Fibroblast of skin of abdomen (primary cell): ENCODE measurements at places on chromosomes 1 and 21.
A peak's percentile ranks its signal among the peaks of the same experiment; 100 is the strongest.

DNA sequence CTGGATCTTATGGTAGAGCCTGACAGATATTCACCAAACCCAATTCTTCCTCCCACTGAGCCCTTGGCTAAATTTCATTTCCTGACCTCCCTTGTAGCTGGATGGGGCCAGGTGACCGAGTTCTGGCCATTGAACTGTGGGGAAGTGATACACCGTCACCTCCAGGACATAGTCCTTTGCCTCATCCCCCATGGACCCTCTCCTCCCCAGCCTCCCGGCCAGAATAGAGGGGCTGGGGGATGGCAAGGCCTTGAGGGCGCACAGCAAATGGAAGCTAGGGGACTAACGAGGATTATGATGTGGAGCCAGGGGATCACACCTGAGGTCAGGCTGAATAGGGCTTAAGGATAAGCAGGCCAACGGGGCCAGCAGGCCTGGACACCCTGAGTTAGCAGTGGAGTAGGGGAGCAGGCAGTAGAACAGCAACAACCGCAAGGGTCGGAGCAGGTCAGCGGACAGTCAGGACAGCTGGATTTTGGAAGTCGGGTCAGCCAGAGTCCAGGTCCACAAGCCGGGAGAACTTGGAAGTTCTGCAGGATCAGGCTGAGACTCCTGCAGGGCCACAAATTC is 15.0 kb downstream of the BATF3 start:
- no peak for DNase-seq

GRCh38 chr1:37282764-37283163 is 191.6 kb upstream of the ZC3H12A start:
- no peak for DNase-seq

- no peak for DNase-seq
Observed at GRCh38 chr1:184494929-184495328, 108.1 kb downstream of the C1orf21 start.

GRCh38 chr1:53987880-53988279 is 30.1 kb downstream of the LDLRAD1 start:
- peak; percentile 24 for DNase-seq

- DNase-seq, result peak; percentile 87
Observed at GRCh38 chr1:236064674-236065508, at the start of gene NID1. Gene NID1 (minus strand): TSS chr1:236065090. CDS start chr1:236065079, 11 bp downstream.

DNA sequence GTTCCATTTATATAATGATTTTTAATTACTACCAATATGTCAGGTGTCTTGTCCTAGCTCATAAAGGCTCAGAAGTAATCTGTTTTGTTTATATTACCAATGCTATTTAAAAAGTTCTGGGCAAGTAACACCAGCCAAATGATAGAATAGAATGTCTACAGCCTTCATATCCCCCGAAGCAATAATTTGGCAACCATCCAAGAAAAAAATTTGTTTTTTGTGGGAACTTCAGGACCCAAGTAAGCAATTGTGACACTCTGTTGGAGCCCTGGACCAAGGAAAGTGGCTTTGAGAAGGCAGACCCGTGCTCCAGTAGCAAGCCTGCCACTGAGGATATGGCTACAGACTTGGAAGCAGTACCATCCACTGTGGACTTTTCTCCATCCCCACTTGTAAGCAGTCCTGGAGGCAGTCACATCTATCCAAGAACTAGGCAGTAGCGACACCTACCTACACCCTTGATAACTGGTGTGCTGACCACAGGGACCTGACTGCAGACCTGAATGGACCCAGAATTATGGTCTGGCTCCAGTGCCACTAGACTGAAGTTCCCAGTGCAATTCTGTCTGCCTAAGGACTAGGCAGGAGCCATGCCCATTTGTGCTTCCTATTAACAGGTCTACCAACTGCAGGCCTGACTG is 870.7 kb upstream of the ADGRL2 start:
- DNase-seq, result no peak

DNA sequence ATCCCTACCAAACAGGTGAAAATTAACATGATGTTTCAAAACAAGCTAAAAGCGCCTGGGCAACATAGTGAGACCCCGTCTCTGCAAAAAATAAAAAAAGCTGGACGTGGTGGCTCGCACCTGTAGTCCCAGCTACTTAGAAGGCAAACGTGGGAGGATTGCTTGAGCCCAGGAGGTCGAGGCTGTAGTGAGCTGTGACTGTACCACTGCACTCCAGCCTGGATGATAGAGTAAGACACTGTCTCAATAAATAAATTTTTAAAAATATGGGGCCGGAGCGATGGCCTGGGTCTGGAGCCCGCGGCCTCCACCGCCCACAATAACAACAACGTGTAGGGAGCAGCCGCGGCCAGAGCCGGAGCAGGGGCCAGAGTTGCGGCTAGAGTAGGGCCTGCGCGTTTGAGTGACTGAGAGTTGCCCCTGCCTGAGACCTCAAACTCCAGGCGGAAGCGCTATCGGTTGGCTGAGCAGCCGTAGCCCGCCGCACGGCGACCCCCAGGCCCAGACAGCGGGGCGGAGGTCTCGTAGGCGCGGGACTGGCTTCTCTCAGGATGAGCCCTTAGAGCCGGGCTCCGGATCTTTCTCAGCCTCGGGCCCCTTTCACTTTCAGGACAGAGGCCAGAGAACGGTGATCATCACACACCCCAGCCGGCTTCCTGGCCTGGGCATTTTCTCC is 41.4 kb downstream of the ZMYM1 start:
- peak; percentile 4 for DNase-seq

DNA sequence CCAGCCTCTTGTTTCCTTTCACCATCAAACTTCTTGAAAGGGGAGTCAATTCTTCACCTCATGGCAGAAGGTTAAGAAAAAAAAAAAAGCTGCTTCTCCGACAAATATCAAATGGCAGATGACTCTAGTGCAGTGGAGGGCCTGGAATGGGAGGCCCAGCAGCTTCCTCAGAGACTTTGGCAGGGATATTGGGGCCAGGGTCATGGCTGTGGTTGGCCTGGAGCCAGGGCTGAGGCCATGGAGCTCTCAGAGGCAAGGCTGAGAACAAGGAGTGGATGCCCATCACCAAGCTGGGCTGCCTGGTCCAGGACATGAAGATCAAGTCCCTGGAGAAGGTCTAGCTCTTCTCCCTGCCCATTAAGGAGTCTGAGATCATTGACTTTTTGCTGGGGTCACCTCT is 18.7 kb downstream of the MTF1 start:
- DNase-seq, result no peak

DNA sequence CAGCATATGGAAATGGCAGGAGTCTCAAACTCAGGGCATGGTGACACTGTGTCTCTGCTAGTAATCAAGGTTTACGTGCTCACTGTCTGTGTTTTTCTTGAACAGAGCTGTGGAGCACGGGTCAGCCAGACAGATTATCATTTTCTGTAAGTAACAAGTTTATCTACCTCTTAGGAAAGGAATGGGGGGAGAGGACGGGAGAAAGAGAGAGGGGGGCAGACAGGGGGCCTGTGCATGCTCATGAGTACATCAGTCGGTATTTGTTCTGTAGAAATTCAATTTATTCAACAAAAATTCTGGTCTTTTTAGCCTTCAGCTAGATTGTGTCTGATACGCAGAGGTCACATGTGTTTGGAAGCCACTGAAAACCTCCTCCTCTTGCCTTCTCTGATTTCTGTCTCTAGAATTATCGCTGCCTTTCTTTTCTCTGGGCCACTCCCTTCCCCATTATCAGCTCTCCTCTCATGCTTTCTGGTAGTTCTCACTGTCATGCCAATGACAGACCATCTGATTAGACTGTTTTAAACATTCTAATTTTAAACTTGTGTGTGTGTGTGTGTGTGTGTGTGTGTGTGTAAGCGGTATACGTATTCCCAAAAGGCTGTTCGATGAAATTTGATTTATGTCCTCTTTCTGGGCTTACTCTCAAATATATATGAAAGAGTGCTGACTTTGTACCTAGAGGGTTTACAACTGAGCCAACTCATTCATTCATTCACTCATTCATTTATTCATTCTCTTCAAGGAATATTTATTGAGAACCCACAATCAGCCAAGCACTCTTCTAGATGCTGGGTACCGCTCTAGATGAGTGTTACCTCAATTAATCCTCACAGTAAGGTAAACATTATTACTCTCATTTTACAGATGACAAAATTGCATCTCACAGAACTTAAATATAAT is 636.9 kb downstream of the KIF26B start:
- DNase-seq, result peak; percentile 43

DNA sequence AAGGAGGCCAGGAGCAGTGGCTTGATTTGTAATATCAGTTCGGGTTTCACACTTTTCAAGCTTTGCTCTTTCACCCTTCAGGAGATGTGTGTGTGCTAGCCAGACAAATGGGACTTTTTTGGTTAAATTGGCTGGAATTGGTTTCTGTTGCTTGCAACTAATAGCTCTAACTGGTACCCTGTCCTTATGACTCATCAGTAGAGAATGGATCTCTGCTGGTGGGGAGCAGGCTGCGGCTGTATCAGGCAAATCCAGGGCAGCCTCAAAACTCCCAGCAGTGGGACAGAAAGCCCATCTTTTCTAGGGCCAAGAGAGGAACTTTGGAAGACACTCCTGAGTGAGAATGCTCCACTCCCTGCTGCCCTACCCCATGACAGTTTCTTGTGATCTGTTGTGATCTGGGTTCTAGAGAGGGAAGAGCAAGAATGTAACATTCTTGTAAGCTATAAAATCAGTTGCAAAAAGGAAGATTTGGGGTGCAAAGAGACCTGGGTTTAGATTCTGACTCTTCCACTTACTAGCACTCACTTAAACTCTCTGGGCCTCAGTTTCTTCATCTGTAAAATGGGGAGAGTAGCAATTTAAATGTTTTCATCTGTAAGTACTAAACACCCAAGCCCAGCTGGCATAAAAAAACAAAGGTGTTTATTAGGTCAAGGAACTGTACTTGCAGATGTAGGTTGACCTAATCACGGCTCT is 257.0 kb upstream of the TMEM51 start:
- peak; percentile 23 for DNase-seq

- DNase-seq, result no peak
Observed at GRCh38 chr1:63951059-63951946, 177.5 kb downstream of the ROR1 start.

DNA sequence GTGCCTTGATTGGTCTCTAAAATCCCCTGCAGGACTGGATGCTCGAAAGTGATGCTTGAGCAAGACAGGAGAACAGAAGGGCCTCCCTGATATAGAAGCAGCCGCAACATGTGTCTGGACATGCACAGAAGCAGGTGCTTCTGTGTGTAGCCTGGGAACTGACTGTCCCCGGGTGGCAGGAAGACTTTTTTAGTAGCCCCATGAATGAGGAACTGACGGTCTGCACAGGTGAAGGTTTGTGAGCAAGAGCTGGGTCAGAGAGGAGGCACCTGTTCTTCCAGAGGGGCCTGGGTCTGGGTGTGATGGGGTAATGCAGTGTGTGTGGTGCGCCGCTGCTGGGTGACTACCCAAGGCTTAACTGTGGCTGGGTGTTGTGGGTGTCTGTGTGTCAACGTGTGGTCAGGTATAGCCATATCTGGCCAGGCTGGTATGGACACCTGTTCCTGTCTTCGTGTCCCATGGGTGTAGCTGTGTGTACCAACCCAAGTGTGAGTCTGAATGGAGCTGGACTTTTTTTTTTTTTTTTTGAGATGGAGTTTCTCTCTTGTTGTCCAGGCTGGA is 39.1 kb upstream of the FOXO6 start:
- DNase-seq, result no peak

- peak; percentile 44 for DNase-seq
Observed at GRCh38 chr1:180507795-180508724, 5.7 kb upstream of the ACBD6 start.

- no peak for DNase-seq
Observed at GRCh38 chr1:46490656-46491442, 1.2 kb downstream of the DMBX1 start.

GRCh38 chr1:231643071-231643934 is 16.7 kb downstream of the DISC1 start:
- no peak for DNase-seq

DNA sequence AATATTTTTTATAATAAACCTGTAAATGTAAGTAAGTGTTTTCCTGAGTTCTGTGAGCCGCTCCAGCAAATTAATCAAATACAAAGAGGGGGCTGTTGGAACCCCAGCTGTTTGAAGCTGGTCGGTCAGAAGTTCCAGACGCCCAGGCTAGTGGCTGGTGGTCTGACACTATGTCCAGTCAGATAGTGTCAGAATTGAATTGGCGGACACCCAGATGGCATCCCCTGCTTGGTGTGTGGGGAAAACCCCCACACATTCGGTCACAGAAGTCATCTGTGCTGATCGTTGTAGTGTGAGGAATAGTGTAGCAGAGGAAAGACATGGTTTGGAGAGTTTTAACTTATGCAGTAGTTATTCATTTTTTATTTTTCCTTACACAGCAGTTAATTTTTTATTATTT is 32.4 kb downstream of the TBCE start:
- DNase-seq, result no peak

- DNase-seq, result peak; percentile 41
Observed at GRCh38 chr1:172742599-172743500, 83.9 kb downstream of the FASLG start.

DNA sequence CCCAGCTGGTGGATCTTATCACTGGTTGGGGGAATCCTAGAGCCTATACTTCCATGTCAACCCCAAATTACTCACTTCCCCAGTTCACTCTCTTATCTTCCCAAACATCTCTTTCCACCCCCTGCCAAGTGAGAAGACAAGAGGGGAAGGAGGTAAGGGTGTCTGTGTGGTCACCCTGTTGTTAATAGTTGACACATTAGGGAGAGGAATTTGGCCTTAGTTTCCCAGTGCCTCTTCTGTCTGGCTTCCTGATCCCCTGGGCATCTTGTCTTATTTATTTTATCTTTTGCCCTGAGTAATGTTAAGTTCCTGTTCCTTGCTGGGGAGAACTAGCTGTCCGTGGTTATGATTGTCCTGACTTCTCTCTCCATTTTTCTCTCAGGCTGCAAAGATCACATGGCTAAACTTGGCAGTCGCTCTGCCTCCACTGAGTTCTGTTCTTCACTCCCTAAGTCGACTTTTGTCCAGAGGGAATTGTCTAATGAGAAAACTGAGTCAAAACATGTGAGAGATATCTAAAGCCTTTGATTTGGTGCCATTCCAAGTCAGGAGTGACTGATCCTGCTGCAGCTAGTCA is 157.1 kb upstream of the SYT6 start:
- peak; percentile 93 for DNase-seq

DNA sequence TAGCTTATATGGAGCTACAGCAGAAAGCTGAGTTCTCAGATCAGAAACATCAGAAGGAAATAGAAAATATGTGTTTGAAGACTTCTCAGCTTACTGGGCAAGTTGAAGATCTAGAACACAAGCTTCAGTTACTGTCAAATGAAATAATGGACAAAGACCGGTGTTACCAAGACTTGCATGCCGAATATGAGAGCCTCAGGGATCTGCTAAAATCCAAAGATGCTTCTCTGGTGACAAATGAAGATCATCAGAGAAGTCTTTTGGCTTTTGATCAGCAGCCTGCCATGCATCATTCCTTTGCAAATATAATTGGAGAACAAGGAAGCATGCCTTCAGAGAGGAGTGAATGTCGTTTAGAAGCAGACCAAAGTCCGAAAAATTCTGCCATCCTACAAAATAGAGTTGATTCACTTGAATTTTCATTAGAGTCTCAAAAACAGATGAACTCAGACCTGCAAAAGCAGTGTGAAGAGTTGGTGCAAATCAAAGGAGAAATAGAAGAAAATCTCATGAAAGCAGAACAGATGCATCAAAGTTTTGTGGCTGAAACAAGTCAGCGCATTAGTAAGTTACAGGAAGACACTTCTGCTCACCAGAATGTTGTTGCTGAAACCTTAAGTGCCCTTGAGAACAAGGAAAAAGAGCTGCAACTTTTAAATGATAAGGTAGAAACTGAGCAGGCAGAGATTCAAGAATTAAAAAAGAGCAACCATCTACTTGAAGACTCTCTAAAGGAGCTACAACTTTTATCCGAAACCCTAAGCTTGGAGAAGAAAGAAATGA is 37.6 kb downstream of the CENPF start:
- DNase-seq, result peak; percentile 22

GRCh38 chr1:64171797-64172281 is 31.6 kb upstream of the UBE2U start:
- DNase-seq, result peak; percentile 47

GRCh38 chr1:176466514-176466913 is 3.5 kb downstream of the PAPPA2 start:
- DNase-seq, result no peak
